ENCODE measurements at places on chromosomes 5 and 9.

- DNase-seq, result no peak
Measured at GRCh38 chr5:117748336-117748735, 1173.7 kb upstream of the SEMA6A start.

DNA sequence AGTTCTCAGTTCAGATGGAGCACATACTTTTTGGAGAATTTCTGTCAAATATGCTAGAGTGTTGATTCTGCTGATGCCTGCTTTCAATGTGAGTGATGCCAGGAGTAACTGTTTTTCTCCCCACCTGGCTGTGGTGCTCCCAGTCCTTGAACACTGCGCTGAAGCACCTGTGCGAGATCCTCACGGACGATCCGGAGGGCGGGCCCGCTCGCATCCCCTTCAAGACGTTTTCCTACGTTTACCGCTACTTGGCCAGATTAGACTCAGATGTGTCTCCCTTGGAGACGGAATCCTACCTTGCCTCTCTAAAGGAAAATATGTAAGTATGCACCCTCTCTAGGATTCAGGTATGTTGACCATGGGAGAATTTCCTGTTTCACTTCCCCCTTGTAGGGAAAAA, 19.4 kb downstream of the ROPN1L start:
- DNase-seq, result no peak

GRCh38 chr9:4196886-4197285, 103.0 kb downstream of the GLIS3 start:
- DNase-seq, result no peak

DNA sequence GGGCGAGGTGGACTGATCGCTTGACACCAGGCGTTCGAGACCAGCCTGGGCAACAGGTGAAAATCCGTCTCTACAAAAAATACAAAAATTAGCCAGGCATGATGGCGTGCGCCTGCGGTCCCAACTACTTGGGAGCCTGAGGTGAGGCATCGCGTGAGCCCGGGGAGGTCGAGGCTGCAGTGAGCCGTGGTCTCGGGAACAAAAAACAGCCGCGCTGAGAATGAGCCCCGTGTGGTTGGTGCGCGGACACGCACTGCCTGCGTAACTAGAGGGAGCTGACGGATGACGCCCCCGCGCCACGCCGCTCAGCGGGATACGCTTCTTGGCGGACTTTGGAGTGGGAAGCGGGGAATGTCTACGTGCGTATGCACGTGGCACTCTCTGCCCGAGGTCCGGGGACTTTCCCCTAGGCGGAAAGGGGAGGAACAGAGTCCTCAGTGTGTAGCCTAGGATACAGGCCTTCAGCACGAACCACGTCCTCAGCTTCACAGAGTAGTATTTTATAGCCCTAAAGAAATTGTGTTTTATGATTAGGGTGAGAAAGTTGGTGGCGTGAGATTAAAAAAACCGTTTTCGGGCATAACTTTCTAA, at the start of gene RMRP:
TSS of gene RMRP (minus strand) at position 474 of the 591 bp plus-strand sequence.
- DNase-seq, result peak; percentile 95

DNA sequence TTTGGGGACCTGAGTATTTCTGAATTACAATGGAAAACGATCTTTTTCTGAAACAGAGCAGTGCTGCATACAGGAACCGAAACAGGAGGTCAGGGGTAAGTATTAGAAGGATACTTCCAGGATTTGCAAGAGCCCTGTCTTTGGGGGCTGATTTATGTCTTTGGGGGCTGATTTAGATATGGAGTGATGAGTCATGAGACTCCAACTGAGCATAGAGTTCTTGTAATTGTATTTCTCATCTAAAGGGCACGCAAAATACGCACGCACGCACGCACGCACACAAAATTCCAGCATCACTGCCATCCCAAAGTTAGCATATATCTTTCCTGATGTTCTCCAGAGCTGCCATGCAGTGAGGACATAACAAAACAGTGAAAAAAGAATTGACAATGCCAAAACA, 414.8 kb upstream of the CCNH start:
- DNase-seq, result no peak

- DNase-seq, result no peak
Measured at GRCh38 chr5:167771571-167771970, 519.9 kb upstream of the WWC1 start.

DNA sequence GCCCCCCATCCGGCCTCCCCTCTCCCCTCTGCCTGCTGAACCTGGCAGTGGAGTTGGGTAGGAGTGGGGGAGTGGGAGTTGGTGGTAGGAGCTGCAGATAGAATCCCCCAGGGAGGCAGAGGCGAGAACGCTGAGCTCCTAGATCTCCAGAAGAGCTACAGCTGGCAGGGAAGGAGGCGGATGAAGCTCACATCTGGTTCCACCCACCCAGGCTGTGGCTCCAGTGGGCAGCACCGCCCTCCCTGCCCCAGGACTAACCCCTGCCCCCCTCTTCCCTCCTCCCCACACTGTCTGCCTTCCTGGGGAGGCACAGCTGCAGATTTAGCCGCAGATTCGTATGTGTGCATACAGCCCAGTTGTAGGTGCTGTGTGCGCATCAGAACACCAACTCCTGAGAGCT, 34.2 kb downstream of the C9orf50 start:
- DNase-seq, result no peak

DNA sequence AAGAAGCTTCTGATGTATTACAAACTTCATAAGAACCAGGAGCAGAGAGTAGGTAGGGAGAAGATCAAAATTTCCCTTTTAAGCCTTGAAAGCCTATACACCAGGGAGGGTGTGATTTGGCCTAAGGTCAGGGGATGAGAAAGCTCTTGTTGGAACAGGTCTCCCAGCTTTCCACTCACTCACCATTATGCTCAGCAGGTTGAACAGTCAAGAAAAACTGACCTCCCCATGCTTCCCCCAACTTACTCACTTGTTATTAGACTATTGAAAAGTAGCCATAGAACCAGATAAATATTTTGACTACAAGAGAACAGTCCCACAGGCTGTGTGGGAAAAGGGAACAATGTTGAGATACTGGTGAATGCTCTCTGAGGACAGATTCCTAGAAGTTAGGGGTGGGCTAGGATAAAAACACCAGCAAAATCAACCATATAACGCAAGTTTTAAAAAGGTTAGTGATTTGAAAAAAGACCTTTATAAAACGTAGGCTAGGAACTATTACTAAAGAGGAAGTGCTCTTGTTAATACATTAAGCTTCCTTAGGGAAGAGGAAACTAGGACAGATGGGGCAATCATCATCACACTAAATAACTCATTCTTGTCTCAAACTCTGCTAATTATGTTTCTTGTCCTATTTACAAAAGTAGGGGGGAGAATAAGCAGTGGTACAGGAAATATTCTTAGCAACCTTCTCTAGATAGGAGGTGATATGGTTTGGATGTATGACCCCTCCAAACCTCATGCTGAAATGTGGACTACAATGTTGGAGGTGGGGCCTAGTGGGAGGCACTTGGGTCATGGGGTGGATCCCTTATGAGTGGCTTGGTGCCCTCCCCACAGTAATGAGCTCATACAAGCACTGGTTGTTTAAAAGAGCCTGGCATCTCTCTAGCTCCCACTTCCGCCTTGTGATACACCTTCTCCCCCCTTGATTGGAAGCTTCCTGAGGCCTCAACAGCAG, 31.0 kb downstream of the PCDHGC5 start:
- DNase-seq, result no peak

DNA sequence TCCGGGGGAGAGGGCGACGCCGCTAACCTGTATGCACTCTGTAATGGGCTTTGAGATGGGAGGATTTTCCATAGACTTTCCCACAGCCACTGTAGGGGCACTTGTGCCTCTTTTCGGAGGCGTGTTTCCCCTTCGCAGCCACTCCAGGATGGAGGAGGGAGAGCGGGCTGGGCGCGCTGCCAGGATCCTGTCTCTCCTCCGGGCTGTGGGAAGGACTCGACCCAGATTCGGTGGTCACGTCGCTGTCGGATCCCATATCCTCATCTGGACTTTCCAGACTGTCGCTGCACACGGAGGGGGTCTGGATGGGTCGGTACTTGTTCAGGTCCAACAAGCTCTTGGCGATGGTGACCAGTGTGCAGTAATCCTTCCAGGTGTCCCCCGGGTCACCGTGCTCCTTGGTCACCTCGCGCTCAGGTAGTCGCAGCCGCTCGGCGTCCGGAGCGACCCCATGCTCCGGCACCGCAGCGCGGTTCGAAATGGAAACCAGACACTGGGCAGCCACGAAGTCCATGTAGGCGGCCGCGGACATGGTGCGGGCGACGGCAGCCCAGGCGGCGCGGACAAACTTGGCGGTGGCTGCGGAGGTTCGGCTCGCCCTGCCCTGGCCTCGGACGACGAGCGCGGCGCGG, 1.5 kb downstream of the KLF9 start:
- peak; percentile 77 for DNase-seq

DNA sequence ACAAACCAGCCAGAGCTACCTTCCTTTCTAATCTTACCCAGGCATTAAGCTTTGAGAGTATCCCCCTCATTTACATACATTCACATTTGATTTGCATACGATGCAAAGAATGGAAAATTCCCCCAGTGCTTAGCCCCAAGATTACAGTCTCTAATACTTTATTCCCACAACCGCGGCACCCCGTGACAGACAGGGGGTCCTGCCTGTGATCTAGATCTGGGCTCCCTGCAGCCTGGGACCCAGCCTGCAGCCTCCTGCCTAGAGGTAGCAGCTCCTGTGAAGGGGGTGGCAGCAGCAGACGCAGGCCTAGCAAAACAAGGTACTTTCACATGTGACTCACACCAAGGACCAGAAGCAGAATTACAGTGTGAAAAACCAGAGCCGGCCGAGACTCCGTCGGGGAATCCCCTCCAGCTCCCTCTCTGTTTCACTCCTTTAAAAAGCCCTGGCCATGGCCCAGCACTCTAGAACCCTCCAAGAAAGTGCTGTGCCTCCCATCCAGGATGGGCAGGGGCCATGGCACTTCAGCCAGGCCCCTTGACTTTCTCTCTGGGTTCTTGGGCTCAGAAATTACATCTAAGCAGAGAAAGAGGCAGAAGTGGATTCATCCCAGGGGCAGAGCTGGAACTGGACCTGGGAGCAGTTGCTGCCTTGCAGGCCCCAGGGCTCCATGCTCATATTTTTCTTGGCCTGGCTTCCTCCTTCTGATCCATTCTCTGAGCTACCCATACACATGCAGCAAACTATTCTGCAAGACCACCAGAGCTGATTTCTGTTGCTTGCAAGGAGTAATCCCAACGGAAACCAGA, 14.0 kb upstream of the TCF7 start:
- no peak for DNase-seq

DNA sequence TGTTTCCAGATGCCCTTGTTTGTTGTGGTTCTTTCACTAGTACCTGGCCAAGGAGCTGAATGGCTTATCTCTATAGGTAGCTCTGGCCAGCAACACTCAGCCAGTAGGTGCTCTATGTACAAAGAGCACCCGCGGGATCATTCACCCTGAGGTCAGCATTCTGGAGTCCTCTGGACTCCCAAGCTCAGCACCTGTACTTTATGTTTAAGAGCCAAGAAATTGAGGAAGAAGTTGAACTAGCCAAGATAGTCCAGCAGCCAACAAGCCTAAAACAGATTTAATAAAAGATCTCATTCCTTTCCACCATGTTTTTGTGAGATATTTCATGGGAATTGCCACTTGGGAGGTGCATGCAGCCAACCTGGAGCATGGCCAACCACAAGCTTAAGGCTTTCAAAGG, 242.6 kb upstream of the PAPPA start:
- no peak for DNase-seq

DNA sequence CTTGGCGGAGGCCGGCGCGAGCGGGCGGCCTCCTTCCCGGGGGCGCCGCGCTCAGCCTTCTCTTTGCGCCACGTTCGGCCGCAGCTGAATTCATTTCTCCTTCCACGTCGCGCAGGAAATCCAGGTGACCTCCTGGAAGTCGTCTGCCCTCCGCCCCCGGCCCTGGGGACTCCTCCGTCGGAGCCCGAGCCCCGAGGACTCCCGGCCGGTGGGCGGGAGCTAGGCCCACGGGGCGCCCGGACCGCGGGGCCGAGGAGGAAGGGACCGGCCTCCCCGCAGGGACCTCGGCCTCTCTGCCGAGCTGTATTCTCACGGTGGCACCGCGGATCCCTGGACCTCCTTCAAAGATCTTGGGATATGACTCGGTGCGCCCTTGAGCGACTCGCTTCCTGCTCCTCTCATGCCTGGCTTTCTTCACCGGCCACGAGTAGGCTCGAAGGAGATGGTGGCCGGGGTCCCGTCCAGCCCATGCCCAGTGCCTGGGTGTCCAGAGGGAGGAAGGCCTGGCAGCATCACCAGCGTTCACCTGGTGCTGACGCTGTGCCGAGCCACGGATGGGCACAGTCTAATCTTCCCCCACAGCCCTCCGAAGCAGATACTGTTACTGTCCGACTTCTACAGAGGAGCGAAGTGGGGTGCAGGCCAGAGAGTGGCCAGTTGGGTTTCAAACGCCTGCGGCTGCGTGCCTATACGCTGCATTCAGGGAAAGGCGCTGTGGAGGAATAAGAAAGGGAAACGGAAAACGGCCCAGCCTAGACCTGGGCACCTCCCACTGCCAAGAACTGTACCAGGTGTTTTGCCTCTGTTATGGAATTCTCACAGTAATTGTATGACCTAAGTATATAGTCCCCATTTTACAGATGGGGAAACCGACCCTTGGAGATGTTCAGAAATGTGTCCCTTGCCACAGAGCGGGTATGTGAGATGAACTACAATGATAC, 47.3 kb downstream of the PAX5 start:
- DNase-seq, result no peak

- DNase-seq, result no peak
Measured at GRCh38 chr5:174623433-174624019, 100.9 kb upstream of the MSX2 start.

DNA sequence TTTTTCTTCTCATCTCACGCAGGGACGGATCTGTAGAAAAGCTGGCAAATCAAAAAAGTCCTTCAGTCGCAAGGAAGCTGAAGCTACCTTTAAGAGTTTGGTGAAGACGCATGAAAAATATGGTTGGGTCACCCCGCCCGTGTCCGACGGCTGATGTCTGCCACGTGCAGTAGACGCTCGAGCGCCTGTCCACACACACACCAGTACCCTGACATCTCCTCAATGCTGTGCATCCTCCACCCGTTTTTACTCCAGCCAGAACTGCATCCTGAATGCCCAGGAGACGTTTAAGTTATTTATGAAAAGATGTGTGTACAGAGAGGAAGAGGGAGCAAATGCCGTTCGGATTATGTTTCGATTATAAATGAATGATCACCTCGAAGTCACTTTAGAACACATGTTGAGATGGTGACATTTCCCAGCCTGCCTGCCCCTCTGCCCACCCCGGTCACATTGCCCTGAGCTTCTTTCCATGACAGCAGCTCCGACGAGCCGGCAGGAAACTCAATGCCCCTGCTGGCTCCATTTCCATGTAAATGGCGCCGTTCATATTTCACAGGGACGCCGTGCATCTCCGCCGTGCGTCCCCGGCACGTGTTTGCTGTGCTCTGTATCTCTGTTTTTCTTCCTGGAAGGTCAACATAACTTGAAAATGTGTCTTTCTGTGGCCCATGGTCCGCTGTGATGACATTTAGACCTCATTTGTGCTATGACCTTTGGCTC, 42.7 kb downstream of the UBE2QL1 start:
- no peak for DNase-seq

DNA sequence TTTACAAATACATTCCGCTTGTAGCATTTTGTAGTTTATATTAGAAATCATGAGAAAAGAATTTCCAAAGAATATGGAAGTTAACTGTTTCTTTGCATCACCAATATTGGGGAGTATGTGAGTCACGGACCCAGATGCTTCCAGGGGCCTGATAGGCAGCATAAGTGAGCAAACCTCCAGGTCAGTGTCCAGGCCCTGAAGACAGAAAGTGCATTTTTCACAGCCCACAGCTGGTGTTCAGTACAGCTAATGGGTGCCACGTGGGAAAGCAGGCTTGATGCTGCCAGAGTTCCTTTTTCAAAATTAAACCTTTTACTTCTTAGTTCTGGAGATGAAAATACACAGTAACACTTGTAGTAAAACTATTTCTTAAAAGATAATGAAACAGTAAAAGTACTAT, 454.4 kb upstream of the ACTBL2 start:
- no peak for DNase-seq

GRCh38 chr5:107770051-107770450, 99.3 kb upstream of the EFNA5 start:
- DNase-seq, result no peak

Data from hematopoietic multipotent progenitor cell treated with erythropoietin and hydrocortisone succinate and interleukin-3 and kit ligand, for 17 days (in vitro differentiated cells).